ENCODE measurements at places on chromosomes 7 and 10. TPM values are rescaled to one million over a fixed set of nuclear protein-coding genes. Genes with fewer than 3 reads are reported as not detected.

OR6V1 gene
- not detected for total RNA-seq

PDE6C gene
- total RNA-seq = not detected

SPACDR gene
- total RNA-seq = 0.39 TPM

- no peak for DNase-seq
These were observed 7.7 kb upstream of the ABCB1 start for GRCh38 chr7:87608431-87608830.

DNA sequence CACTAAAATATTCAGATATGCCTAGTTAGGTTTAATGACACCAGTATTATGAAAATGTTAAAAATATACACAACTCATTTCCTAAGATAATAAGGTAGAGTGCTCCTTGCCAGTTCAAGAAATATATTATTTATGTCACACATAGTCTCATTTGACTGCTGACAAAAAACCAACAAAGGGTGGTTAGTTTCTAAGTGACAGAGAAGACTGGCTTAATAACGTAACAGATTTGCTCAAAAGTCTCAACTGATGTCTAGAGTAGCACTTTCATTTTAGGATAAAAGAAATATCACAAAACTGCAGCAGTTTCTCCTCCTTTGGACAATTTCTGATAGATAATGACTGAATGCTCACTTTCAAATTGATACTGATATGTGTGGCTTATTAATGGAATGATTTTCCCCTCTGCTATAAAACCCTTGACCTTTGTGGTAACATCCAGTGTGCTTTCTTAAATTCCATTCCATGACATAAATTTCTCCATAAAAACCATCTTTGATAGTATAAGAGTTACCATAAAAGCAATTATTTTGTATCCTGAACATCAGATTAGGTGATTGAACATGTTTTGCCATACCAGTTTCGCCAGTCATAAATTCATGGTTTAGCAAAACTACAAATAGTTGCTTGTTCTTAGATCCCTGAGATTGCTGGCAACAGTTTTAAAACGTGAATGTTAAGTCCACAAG, 94.2 kb downstream of the NRBF2 start:
- no peak for DNase-seq

DNA sequence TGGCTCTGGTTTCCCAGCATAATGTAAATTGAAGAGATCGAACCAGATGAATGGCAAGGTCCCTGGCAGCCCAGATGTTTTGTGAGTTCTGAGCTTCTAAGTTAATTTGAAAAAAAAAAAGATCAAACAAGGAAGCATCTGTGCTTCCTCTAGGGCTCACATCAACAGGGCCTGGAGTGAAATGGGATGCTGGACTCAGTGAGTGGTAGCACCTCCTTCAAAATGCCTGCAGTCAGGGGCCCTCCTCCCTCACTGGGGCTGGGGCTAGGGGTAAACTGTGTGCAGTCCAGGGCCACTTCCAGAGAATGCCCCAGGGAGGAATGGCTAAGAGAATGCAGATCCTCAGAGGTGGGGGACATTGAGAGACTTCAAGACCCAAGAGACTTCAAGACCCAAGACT, 6.0 kb upstream of the CUEDC2 start:
- DNase-seq = no peak

- no peak for DNase-seq
These were observed 148.0 kb downstream of the ANKRD7 start for GRCh38 chr7:118372530-118372929.

GRCh38 chr10:11683529-11684320, 58.5 kb upstream of the ECHDC3 start:
- DNase-seq = no peak

GRCh38 chr7:151351967-151352366, 10.4 kb downstream of the NUB1 start:
- DNase-seq = no peak

DNA sequence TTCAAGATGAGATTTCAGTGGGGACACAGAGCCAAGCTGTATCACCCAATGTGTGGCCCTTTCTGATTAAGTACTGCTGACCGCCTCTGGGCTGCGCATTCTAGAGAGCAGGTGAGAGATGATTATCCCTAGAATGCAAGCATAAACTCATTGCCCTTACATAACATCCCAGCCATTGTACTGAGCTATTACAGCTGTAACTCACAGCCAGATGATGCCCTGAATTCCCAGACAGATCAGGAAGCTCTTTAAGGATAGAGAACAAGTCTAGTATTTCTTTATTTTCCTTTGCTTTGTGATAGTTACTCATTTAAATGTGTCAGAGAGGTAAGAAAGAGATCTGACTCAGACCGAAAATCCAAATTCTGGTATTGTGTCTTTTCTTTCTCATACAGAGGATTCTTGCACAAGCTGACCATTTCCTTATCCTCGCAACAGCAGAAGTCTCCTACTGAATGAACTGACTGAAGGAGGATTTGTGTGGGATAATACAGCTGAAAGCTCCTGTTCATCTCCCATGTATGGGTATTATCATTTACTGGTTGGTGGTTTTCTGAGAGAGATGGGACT, 58.4 kb downstream of the ZNF22 start:
- DNase-seq = no peak
